ENCODE measurements at places on chromosomes 5 and 9. TPM values are rescaled to one million over a fixed set of nuclear protein-coding genes. Genes with fewer than 3 reads are reported as not detected.

Gene CYSRT1
- 301 TPM for total RNA-seq

Gene PCDHA5
- total RNA-seq = not detected

Gene LCN6
- 0.82 TPM for total RNA-seq

Gene IFNA13
- total RNA-seq = not detected

DNA sequence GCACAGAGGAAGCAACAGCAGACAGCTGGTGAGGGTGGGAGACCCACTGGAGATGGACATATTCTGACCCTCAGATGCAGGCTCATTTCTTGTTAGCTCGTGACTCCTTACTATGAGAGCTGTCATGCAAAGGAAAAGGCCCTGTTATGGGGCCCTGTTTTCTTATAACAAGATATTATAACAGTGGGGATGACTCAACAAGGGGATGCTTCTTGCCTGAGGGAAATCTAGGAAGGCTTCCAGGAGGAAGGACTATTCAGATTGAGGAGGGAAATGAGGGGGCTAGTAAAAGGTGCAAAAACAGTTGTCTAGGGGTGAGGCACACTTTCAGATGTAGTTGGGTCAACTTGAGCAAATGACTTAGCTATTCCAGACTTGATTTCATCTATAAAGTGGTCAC is 83.0 kb downstream of the DAB2IP start:
- peaks cover 2% of the 10 kb centered on the region for H3K36me3 ChIP-seq
- peak overlapping the region; percentile 89 for H3K27ac ChIP-seq
- DNase-seq = no peak

DNA sequence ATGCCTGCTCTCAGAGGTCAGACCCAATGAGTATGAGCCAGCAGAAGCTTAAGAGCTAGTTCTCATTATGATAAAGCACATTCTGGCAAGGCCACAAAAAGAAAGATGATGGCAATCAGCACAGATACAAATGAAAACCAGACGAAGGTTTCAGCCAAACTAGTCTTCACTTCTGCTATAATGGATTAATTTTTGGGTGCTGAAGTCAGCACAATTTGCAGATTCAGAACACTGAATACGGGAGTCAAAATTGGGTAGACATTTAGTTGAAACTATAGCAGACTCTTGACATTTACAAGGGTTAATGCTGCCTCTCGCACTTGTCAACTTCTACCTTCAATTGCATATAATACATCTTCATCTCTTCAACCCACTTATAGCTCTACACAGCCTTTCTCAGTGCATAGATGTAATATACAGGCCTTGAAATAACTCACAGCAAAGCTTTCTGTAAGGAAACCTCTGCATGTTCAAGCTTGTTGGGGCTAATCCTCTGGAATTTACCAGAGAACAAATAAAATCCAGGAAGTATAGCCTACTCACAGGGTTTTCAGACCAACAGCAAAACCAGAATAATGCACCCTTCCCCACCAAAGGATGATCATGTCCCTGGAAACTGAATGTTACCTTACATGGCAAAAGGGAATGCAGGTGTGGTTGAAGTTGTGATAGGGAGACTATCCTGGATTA is 77.1 kb downstream of the BAAT start:
- H3K27me3 ChIP-seq = no peaks in the 10 kb centered on the region
- no peak for DNase-seq
- peaks cover 10% of the 10 kb centered on the region for H3K4me1 ChIP-seq
- H3K36me3 ChIP-seq = no peaks in the 10 kb centered on the region
- H3K27ac ChIP-seq = no peak overlapping the region

- DNase-seq = no peak
- peaks cover 26% of the 10 kb centered on the region for H3K4me1 ChIP-seq
- peak overlapping the region; percentile 28 for H3K27ac ChIP-seq
- H3K36me3 ChIP-seq = no peaks in the 10 kb centered on the region
Observed at GRCh38 chr9:136297016-136297691, 6.7 kb downstream of the CCDC187 start.

DNA sequence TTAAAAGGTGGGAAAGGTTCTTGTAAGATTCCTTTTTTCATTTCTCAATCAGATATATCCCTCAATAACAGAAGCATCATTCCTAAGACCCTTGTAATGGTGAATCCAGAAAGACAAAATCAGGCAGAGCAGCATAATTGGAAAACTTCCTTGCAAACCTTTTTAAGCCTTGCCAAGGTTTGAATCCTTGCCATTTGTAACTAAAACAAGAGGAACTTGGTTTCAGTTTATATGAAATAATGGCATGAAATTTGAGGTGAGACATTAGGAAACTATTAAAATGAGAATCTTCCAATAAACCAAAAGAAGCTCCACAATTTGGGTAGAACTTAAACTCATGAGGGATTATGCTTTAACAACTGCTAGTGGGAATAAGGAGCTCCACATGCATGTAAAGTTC is 384.7 kb upstream of the SMC2 start:
- no peaks in the 10 kb centered on the region for H3K4me1 ChIP-seq
- no peaks in the 10 kb centered on the region for H3K27me3 ChIP-seq
- no peak for DNase-seq
- H3K36me3 ChIP-seq = no peaks in the 10 kb centered on the region

DNA sequence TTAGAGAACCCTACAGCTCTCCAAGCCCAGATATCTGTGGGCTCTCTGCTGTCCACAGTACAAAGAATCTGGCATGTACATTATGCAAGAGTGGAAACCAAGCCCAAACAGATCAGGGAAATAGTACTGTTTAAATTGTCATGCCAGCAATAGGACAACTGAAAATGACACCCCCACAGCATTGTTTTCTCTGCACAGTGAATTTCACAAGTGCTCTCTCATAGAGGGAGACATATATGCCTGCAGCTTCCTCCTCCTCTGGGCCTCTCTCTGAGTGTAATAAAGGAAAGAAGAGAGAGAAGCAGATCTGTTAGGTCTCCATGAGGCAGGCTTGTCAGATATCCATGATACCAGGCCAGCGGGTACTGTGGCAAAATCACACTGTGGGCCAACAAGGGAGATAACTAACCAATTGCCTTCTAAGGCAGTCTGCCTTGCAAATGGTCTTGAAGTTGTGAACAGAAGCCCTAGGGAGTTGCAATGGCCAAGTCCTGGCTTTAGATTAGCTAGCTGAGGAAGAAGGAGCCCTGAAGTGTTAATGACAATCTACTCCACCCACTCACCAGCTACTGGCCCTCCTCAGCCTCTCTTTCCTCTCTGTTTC is 54.4 kb upstream of the JMY start:
- H3K4me1 ChIP-seq = peaks cover 39% of the 10 kb centered on the region
- H3K36me3 ChIP-seq = no peaks in the 10 kb centered on the region
- peak overlapping the region; percentile 55 for H3K27ac ChIP-seq
- no peaks in the 10 kb centered on the region for H3K27me3 ChIP-seq
- H3K4me3 ChIP-seq = no peak overlapping the region

GRCh38 chr5:125413496-125414274 is 667.2 kb upstream of the ZNF608 start:
- DNase-seq = no peak
- H3K27me3 ChIP-seq = no peaks in the 10 kb centered on the region
- H3K4me1 ChIP-seq = peaks cover 47% of the 10 kb centered on the region

GRCh38 chr9:106861640-106862109 is 1.3 kb upstream of the ZNF462 start:
- peak overlapping the region; percentile 96 for H3K27ac ChIP-seq
- H3K36me3 ChIP-seq = no peaks in the 10 kb centered on the region
- peak overlapping the region; percentile 84 for H3K4me3 ChIP-seq
- DNase-seq = no peak
- H3K27me3 ChIP-seq = no peaks in the 10 kb centered on the region

DNA sequence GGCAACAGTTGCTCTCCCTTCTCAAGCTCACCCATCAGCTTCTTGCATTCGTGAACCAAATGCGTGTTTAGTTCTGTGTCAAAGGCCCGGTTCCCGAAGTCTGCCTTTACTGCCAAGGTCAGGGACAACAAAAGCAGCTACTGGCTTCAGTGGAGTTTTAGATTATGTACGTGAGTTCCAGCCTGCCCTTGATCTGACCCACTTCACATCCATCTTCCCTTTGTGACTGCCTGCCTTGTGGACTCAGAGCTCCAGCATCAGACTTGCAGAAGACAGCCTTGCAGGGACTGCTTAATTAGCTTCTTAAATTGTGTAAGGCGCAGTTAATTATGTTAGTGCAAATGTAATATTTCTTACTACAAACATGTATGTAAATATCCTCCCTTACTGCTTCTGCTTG is 774.7 kb upstream of the EDIL3 start:
- H3K4me1 ChIP-seq = no peaks in the 10 kb centered on the region
- H3K36me3 ChIP-seq = no peaks in the 10 kb centered on the region
- H3K27me3 ChIP-seq = no peaks in the 10 kb centered on the region
- no peak overlapping the region for H3K4me3 ChIP-seq
- DNase-seq = no peak
- H3K27ac ChIP-seq = no peak overlapping the region

- no peak overlapping the region for H3K27ac ChIP-seq
- H3K27me3 ChIP-seq = no peaks in the 10 kb centered on the region
- DNase-seq = no peak
- H3K4me1 ChIP-seq = no peaks in the 10 kb centered on the region
Observed at GRCh38 chr5:2582106-2582505, 169.4 kb downstream of the IRX2 start.
